ENCODE measurements at places on chromosomes 7 and 10. TPM values are rescaled to one million over a fixed set of nuclear protein-coding genes. Genes with fewer than 3 reads are reported as not detected.

DNA sequence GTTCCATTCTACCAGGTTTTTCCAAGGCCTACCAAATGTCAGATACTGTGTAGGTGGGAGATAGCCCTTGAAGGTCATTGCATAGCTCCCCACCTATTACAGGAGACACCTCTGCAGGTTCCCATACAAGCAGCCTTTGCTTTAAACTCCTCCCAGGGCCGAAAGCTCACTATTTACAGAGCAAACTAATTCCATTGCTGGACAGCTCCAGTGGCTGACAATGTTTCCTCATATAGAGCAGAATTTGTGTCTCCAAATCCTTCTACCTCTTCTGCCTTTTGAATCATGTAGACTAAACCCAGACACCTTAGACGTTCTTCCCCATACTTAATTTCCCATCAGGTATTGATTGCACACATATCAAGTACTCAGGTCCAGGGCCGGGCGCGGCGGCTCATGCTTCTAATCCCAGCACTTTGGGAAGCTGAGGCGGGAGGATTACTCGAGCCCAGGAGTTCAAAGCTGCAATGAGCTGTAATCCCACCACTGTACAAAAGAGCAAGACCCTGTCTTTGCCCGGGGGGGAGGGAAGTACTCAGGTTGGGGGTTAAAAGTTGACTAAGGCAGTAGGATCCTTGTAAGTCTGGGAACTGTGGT lies 2.1 kb downstream of the CNNM1 start:
- DNase-seq: peak; percentile 35
- H3K4me3 ChIP-seq: no peak overlapping the region
- H3K4me1 ChIP-seq: no peaks in the 10 kb centered on the region
- no peaks in the 10 kb centered on the region for H3K27me3 ChIP-seq
- H3K27ac ChIP-seq: no peak overlapping the region
- H3K36me3 ChIP-seq: no peaks in the 10 kb centered on the region

Gene ASCC1
- 28.9 TPM for total RNA-seq

DNA sequence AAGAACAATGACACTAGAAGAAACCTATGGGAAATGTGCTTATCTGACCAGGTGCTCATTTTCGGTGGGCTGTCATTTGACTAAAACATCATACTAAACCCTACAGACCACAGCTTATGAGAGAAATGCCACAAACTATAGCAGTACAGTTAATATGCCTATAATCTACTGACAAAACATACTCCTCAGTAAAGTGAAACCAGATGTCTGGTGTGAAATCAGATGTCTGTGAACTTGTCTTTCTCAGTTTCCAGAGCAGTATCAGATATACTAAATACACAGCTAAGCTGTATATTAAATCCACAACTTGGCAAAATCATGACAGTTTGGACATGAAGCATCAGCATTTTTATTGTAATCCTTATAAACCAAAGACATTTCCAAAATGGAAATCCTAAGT lies 3.3 kb downstream of the IMMP2L start:
- no peak for DNase-seq
- H3K4me3 ChIP-seq: no peak overlapping the region
- H3K27ac ChIP-seq: no peak overlapping the region
- H3K36me3 ChIP-seq: peaks cover 1% of the 10 kb centered on the region
- no peaks in the 10 kb centered on the region for H3K27me3 ChIP-seq

Gene AGR2
- total RNA-seq: 333 TPM

DNA sequence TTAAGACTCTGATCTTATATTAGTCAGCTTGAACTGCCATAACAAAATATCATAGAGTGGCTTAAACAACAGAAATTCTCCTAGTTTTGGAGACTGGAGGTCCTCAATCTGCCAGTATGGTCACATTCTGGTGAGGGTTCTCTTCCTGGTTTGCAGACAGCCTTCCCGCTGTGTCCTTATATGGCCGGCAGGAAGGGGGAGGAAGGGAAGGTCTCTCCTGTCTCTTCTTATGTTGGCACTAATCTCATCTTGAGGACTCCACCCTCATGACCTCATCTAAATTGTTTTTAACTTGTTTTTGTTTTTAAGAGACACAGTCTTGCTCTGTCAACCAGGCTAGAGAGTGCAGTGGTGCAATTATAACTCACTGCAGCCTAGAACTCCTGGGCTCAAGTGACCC lies 53.1 kb downstream of the VPS41 start:
- no peaks in the 10 kb centered on the region for H3K36me3 ChIP-seq
- no peaks in the 10 kb centered on the region for H3K4me1 ChIP-seq
- H3K27ac ChIP-seq: no peak overlapping the region
- no peaks in the 10 kb centered on the region for H3K27me3 ChIP-seq
- no peak for DNase-seq

DNA sequence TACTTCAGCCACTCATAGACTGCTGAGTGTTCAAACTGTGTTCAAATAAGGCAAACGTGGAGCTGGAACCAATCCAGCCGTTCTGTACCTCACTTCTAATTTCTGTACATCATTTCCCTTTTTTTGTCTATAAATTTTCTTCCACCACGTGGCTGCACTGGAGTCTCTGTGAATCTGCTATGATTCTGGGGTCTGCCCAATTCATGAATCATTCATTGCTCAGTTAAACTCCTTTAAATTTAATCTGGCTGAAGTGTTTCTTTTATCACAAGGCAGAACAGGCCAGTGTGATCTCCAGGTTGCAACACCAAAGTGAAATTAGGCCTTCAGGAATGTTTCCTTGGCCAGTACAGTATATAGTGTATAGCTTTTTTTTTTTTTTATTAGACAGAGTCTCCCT lies 53.5 kb downstream of the DNAJC12 start:
- H3K27me3 ChIP-seq: no peaks in the 10 kb centered on the region
- H3K36me3 ChIP-seq: no peaks in the 10 kb centered on the region
- H3K27ac ChIP-seq: no peak overlapping the region
- no peak for DNase-seq
- H3K4me3 ChIP-seq: no peak overlapping the region
- no peaks in the 10 kb centered on the region for H3K4me1 ChIP-seq

DNA sequence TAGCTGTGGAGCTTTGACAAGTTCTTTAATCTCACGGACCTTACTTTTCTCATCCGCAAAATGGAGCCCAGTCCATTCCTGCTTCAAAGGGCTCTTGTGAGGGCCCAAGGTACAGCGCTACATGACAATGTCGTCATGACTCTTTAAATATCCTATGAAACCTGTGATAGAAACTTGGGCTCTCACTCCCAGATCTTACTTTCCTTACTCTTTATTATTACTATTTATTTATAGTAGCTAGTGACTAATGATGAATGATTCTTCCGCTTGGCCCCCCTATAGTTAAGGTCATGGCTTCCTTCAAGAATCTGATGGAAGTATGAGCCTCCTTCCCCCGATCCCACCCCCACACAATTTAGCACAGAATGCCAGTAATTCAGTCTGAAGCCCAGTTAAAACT lies 41.9 kb downstream of the RBM20 start:
- peaks cover 7% of the 10 kb centered on the region for H3K4me1 ChIP-seq
- H3K36me3 ChIP-seq: no peaks in the 10 kb centered on the region
- no peak for DNase-seq
- no peaks in the 10 kb centered on the region for H3K27me3 ChIP-seq

Gene FKBP6
- total RNA-seq: 1.5 TPM

- H3K4me1 ChIP-seq: peaks cover 10% of the 10 kb centered on the region
- DNase-seq: no peak
- H3K4me3 ChIP-seq: no peak overlapping the region
These were observed 17.6 kb downstream of the ARHGAP19 start for GRCh38 chr10:97274828-97275227.

DNA sequence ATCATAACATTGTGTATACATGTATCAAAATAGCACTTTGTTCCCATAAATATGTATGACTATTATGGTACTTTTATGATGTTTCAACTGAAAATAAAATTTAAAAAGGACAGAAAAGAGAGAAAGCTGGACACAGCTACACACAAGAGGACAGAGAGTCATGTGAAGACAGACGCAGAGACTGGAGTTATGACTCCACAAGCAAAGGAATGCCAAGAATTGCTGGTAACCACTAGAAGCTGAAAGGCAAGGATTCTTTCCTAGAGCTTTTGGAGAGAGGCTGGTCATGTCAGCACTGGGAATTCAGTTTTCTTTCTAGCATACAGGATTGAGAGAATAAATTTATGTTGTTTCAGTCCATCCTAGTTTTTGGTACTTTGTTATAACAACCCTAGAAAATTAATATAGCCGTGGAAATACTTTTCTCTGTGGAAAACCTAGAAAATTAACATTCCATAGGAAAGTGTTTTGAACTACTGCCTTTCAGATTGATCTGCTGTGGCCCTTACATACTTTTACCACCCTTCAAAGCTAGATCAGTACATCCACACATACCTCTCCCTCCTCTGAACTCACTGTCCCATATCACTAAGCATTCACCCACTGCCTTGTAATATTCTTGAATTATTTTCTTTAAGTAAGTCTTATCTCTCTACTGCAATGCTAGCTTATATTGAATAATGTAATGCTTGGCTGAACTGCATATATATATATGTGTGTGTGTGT lies 575.3 kb downstream of the IPMK start:
- DNase-seq: peak; percentile 37
- H3K27ac ChIP-seq: no peak overlapping the region
- no peak overlapping the region for H3K4me3 ChIP-seq
- no peaks in the 10 kb centered on the region for H3K4me1 ChIP-seq
- no peaks in the 10 kb centered on the region for H3K36me3 ChIP-seq

DNA sequence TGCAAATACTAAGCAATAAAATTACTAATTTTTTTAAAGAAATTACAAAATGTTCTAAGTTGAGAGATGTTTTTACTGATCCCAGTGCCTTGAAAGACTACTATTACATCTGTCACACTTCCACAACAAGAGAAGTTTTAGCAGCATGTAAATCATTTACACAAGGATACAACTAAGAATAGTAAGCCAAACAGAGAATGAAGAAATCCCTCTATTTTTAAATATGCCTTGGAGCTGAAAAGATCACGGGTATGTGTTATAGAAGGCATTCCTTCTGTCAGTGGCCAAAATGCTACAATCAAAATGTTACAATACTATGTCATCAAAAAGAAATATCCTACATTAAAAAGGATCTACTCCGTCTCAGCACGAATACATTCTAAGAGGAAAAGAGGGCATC lies 52.6 kb downstream of the LARP4B start:
- peak; percentile 74 for DNase-seq
- no peaks in the 10 kb centered on the region for H3K27me3 ChIP-seq
- no peak overlapping the region for H3K4me3 ChIP-seq
- H3K27ac ChIP-seq: no peak overlapping the region

GRCh38 chr10:6056411-6057135 lies 5.6 kb downstream of the IL2RA start:
- H3K4me3 ChIP-seq: no peak overlapping the region
- no peaks in the 10 kb centered on the region for H3K27me3 ChIP-seq
- H3K4me1 ChIP-seq: peaks cover 5% of the 10 kb centered on the region
- H3K36me3 ChIP-seq: no peaks in the 10 kb centered on the region
- no peak overlapping the region for H3K27ac ChIP-seq

- H3K27me3 ChIP-seq: no peaks in the 10 kb centered on the region
- peak; percentile 29 for DNase-seq
- H3K4me3 ChIP-seq: no peak overlapping the region
- H3K4me1 ChIP-seq: peaks cover 11% of the 10 kb centered on the region
- H3K36me3 ChIP-seq: peaks cover 4% of the 10 kb centered on the region
These were observed 2.6 kb upstream of the RFC2 start for GRCh38 chr7:74256491-74257408.

Gene ITIH5
- total RNA-seq: 10.9 TPM

DNA sequence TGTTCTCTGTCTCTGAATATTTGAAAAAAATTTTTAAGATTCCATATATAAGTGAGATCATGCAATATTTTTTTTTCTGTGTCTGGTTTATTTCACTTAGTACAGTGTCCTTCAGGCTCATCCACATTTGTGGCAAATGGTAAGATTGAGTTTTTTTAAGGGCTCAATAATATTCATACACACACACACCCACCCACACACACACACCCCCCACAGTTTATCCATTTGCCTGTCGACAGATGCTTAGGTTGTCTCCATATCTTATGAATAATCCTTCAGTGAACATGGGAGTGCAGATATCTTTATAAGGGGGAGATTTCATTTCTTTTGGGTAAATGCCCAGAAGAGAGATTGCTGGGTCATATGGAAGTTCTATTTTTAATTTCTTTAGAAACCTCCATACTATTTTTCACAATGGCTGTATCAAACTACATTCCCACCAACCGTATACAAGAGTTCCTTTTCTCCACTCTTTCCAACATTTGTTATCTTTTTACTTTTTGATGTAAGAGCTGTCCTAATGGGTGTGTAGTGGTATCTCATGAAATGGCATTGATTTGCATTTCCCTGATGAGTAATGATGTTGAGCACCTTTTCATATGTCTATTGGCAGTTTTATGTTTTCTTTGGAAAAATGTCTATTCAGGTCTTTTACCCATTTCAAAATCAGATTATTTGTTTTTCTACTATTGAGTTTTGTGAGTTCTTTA lies 35.0 kb downstream of the AUTS2 start:
- H3K27ac ChIP-seq: no peak overlapping the region
- H3K4me1 ChIP-seq: no peaks in the 10 kb centered on the region
- H3K36me3 ChIP-seq: no peaks in the 10 kb centered on the region
- H3K27me3 ChIP-seq: no peaks in the 10 kb centered on the region
- H3K4me3 ChIP-seq: no peak overlapping the region

Gene SLC29A3
- total RNA-seq: 4.9 TPM

Gene CDC14C
- total RNA-seq: not detected

Gene MMD2
- total RNA-seq: not detected

GRCh38 chr7:79504607-79505389 lies 51.3 kb upstream of the MAGI2 start:
- H3K27ac ChIP-seq: no peak overlapping the region
- H3K4me3 ChIP-seq: no peak overlapping the region
- no peaks in the 10 kb centered on the region for H3K4me1 ChIP-seq
- no peak for DNase-seq
- H3K36me3 ChIP-seq: no peaks in the 10 kb centered on the region

DNA sequence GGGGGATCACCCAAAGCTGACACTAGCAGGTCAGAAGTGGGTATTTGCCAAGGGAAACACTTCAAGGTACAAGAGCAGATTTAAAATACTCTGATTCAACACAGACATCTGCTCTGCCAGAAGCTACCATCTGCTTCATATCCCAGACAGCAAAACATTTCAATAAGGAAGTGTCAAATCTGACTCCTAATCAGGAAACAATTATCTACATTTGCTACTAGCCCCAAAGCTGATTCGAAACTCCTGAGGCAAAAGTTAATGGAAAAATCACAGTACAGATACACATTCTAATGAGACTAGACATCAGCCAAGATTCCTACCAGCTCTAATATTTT lies 48.9 kb downstream of the PARD3 start:
- no peak overlapping the region for H3K4me3 ChIP-seq
- no peaks in the 10 kb centered on the region for H3K27me3 ChIP-seq
- peaks cover 24% of the 10 kb centered on the region for H3K4me1 ChIP-seq
- H3K36me3 ChIP-seq: no peaks in the 10 kb centered on the region
- peak; percentile 91 for DNase-seq

DNA sequence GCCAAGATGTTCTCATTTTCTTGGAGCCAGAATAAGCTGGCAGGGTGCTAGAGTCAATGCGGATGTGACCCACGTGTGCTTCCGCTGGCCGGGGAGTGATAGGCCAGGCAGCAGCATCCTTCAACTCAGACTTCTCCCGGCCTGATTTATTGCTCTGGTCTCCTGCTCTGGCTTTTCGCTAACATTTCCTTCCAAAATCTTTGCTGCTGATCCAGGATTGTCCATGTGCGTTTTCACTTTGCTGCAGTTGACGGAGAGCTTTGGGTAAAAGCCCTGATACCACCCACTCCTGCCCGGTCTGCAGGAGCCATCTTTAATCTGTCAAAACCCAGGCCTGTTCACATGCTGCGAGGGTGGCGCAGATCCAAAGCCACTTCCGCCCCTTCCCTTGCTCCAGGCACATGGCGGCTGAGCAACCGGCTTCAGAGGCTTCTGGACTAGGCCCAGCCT lies 106.8 kb downstream of the CYP26A1 start:
- peak overlapping the region; percentile 22 for H3K27ac ChIP-seq
- H3K27me3 ChIP-seq: no peaks in the 10 kb centered on the region
- peak; percentile 29 for DNase-seq
- no peak overlapping the region for H3K4me3 ChIP-seq
- H3K4me1 ChIP-seq: no peaks in the 10 kb centered on the region

All from lung (tissue), 17 donors.